Glomerular endothelial cell (primary cell): ENCODE measurements at places on chromosomes 4 and X. TPM values are rescaled to one million over a fixed set of nuclear protein-coding genes. Genes with fewer than 3 reads are reported as not detected.

- DNase-seq = no peak
These were observed 206.8 kb downstream of the TENM3 start for GRCh38 chr4:182449930-182450439.

GRCh38 chr4:76867880-76868655, 29.9 kb downstream of the SOWAHB start:
- DNase-seq = no peak

DNA sequence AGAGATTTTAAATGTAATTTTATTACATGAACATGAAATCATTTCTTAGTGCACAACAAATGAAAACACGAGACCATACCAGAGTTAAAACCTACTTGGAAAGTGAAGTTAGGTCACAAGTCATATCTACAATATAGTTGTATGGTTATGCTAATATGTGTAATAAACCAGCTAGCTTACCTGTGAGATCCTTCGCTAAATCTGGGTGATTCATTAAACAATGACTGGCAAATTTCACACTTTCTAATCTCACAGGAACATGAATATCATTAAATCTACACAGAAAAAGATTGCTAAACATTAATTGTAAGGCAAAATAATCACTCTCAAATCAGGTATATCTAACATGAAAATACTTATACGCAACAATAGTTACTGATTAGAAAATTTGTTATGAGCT, 67.6 kb downstream of the PDS5A start:
- no peak for DNase-seq

DNA sequence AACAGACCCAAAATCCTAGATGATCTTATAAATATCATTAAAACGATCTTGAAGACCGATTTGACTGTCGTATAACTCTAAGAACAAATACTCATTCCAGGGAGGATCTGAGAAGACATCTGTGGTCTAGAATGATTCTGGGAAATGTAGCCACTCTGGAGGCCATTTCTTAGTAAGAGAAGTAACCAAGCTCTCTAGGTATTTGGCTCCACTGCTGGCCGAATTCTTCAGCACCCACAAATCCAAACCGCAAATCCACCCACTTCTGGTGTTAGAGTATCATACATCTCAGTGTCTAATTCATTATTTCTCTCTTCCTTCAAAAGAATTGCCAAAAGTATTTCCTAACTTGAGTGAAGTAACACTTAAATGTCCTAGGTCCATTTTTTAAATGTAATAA, 23.9 kb downstream of the KLHL5 start:
- DNase-seq = no peak

DNA sequence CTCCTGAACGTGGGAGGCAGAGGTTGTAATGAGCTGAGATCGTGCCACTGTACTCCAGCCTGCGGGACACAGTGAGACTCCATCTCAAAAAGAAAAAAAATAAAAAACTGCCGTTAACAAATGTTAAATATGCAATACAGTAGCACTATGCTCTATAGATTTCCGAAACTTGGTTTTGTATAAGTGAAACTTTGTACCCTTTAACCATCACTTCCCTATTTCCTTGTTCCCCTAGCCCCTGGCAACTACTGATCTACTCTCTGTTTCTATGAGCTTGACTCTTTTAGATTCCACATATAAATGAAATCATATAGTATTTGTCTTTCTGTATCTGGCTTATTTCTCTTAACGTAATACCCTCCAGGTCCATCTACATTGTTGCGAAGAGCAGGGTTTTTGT, 74.1 kb downstream of the TAB3 start:
- DNase-seq = no peak

The HMX1 gene
- not detected in 2 replicates for total RNA-seq

The NONO gene
- total RNA-seq = 309 and 314 TPM in 2 replicates

The CPE gene
- 6.6 and 10.2 TPM in 2 replicates for total RNA-seq
